ENCODE measurements at places on chromosomes 3 and 15.
A peak's percentile ranks its signal among the peaks of the same experiment; 100 is the strongest.

DNA sequence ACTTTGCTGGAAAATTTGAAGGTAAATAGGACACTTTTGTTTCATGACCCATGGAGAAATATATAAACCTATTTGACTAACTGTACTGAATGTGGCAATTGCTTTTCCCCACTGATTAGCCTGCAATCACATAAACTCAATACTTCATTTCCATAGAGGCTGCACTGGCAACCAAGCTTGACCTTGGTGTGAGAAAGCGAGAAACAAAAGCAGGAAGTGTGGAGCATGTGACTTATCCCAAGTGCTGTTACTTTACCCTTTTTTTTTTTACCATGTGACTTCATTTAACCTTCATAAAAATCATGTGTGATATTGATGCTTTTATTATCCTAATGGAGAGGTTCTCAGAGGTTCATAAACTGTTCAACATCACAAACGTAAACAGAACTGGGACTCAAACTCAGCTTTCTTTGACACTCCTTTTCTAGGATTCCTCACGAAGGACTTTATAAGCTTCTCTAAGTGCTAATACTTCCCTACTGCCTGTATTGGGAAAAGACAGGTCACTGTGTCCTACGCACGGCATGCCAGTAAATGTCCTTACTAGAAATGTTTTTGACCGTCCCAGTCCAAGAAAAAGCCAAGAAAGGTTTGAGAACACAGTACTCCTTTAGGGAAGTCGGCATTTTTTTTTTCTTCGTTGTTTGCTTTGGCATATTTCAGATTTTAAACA is 34.9 kb upstream of the ZNF385D start:
- no peak for DNase-seq

GRCh38 chr3:125381743-125382142 is 6.6 kb upstream of the ZNF148 start:
- peak; percentile 40 for DNase-seq

GRCh38 chr15:37203050-37203449 is 102.7 kb upstream of the MEIS2 start:
- no peak for DNase-seq

GRCh38 chr3:45958321-45958791 is 15.1 kb downstream of the CXCR6 start:
- DNase-seq, result no peak

DNA sequence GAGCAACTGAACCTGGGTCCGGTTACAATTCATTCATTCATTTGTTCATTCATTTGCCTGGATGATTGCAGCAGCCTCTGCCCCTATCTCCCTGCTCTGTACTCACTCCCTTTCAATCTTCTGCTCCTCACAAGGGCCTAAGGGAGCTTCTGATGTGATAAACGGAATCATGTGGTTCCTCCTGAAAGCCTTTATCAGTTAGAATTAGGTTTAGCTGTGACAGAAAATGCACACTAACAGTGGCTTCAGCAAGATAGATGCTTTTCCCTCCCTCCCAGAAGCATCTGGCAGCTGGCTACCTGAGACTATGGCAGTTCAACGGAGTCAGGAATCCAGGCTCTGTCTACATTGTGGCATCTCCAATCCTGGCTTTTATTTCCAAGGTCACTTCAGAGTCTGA is 196.0 kb downstream of the ADAMTS9 start:
- no peak for DNase-seq

- DNase-seq, result peak; percentile 12
Measured at GRCh38 chr15:41334293-41335120, 1.8 kb downstream of the NUSAP1 start.

- no peak for DNase-seq
Measured at GRCh38 chr3:192642651-192643050, 84.7 kb downstream of the FGF12 start.

- DNase-seq, result no peak
Measured at GRCh38 chr15:38631119-38632075, 66.8 kb upstream of the RASGRP1 start.

DNA sequence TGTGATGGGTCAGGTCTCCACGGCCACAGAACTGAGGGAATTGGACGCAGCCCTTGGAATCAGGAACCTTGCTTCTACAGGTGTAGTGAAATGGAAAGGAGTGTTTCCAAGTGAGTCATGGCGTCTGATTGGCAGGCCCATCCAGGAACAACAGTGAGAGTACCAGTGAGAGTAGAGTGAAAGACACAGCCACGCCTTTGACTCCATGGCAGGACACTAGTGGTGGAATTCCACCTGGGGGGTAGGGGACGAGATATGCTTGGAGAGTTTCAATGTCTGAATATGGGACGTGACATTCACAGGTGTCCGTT is 3.0 kb upstream of the SLC28A1 start:
- DNase-seq, result no peak

GRCh38 chr3:39935261-39935660 is 125.9 kb downstream of the MYRIP start:
- DNase-seq, result no peak

GRCh38 chr3:38311941-38312340 is 29.8 kb downstream of the SLC22A14 start:
- DNase-seq, result no peak

DNA sequence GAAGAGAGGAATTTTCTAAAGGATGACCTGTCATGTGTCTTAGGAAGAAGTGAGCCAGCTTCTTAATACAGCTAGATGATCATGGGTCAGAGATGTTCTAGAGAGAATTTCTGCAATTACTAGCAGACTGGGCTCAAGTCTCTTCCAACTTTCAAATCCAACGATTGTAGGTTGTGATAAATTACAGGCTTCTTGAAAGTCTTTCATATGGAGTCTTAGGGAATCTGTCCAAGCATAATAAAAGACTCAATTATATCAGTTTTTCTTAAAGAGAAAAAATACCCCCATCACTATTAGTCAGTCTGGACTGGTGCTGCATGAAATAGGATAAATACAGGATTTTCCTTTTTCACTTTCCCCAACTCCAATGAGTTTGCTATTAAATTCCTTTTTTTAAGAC is 59.1 kb downstream of the DRD3 start:
- DNase-seq, result no peak

GRCh38 chr3:70180664-70181063 is 131.8 kb downstream of the MDFIC2 start:
- no peak for DNase-seq

DNA sequence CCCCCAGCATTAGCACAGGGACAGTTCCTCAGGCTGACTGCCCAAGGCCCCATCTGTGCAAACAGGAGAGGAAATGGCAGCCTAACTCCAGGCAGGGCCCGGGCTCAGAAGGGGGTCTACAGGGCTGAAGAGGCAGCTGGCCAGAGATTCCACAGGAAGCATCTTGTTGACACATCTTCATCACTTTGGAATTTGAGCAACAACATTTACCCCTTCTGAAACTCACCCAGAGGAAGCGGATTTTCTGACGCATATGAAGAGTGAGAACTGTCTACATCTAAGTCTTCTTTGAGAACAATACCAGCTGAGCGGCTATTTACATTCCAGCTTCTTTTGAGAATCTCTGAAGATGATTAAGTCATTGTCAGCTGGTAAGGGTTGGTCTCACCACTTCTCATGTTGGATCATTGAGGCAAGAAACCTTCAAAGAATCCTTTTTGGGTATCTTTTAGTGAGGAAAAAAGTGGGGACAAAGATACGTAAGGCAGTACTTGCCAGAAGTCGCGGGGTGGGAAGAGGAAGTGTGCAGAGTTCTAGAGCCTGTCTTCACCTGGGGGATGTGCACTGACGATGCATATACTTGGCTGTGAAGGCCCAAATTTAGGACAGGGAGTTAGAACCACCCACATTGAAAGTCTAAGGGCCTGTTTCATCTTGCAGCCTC is 25.4 kb upstream of the SRP14 start:
- DNase-seq, result peak; percentile 38

All from RPMI8226 (cell line).